ENCODE measurements at places on chromosomes 1 and 21. TPM values are rescaled to one million over a fixed set of nuclear protein-coding genes. Genes with fewer than 3 reads are reported as not detected.

DNA sequence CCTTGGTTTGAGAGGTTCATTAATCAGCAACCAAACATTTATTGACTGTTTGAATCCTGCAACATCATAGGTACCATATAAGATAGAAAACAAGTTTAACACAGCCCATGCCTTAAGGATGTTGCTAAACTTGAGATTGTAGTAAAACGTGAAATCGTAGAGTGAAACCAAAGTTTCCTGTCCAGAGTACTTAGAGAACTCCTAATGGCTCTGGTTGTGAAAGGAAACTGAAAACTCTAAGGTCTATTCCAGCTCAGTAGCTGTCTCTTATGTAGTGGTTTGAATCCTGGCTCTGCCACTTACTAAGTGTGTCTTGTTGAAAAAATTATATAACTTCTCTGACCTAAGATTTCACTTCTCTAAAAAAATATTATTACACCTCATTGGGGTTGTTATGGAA is 310.9 kb downstream of the NTNG1 start:
- H3K27ac ChIP-seq, result no peak overlapping the region
- no peaks in the 10 kb centered on the region for H3K4me1 ChIP-seq

GRCh38 chr1:111861523-111861922 is 105.8 kb downstream of the DDX20 start:
- DNase-seq, result no peak
- no peak overlapping the region for H3K27ac ChIP-seq
- no peak overlapping the region for H3K4me3 ChIP-seq
- peaks cover 7% of the 10 kb centered on the region for H3K27me3 ChIP-seq
- peaks cover 4% of the 10 kb centered on the region for H3K4me1 ChIP-seq

- no peak overlapping the region for H3K27ac ChIP-seq
- H3K27me3 ChIP-seq, result peaks cover 2% of the 10 kb centered on the region
- no peaks in the 10 kb centered on the region for H3K4me1 ChIP-seq
- H3K4me3 ChIP-seq, result no peak overlapping the region
- DNase-seq, result no peak
- no peaks in the 10 kb centered on the region for H3K36me3 ChIP-seq
Measured at GRCh38 chr1:86409416-86410021, 13.4 kb upstream of the ODF2L start.

GRCh38 chr1:61457526-61458040 is 267.4 kb downstream of the TM2D1 start:
- no peak for DNase-seq
- H3K27me3 ChIP-seq, result no peaks in the 10 kb centered on the region
- H3K36me3 ChIP-seq, result no peaks in the 10 kb centered on the region
- H3K4me3 ChIP-seq, result no peak overlapping the region
- H3K27ac ChIP-seq, result no peak overlapping the region

The BCAR3 gene
- 0.91 TPM for total RNA-seq

The INKA2 gene
- total RNA-seq, result 1.6 TPM

The ROR1 gene
- total RNA-seq, result not detected
